BE2C (cell line): ENCODE measurements at places on chromosomes 1 and 21.

- DNase-seq: no peak
These were observed 28.0 kb downstream of the ARHGAP29 start for GRCh38 chr1:94209425-94209824.

GRCh38 chr1:22118291-22118992 lies 24.5 kb downstream of the WNT4 start:
- DNase-seq: no peak

- no peak for DNase-seq
These were observed 72.8 kb upstream of the CD1D start for GRCh38 chr1:158107916-158108315.

GRCh38 chr1:75989121-75989520 lies 56.9 kb upstream of the ASB17 start:
- DNase-seq: no peak

DNA sequence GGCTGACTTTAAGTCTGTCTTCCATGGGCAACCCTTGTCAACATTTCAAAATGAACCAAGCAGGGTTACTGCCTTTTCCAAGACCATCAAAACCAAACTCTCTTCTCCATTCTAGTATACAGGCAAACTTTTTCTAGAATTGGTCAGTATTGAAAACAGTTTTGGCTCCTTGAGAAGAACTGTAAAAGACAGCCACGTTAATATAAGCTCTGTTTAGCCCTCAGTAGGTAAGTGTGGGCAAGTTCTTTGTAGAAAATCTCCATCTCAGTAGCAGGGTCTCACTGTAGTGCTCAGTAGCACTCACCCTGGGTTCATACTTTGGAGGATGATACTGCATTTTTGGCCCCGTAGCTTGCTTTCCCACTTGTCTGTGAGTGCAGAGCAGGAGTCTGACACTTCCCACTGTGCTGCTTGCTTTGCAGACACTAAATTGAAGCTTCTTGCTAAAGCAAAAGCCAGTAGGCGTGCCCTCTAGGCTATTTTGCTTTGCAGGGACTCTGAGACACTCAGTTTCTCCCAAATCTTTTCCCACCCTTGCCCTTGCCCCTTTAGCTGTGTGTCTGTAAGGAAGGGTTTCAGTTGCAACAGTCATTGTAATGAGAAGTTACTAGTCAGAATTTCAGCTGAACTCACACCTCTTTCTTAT lies 34.3 kb upstream of the CACYBP start:
- DNase-seq: no peak

GRCh38 chr1:231600458-231600976 lies 26.1 kb upstream of the DISC1 start:
- no peak for DNase-seq

GRCh38 chr1:41953291-41953690 lies 34.6 kb upstream of the HIVEP3 start:
- DNase-seq: no peak

DNA sequence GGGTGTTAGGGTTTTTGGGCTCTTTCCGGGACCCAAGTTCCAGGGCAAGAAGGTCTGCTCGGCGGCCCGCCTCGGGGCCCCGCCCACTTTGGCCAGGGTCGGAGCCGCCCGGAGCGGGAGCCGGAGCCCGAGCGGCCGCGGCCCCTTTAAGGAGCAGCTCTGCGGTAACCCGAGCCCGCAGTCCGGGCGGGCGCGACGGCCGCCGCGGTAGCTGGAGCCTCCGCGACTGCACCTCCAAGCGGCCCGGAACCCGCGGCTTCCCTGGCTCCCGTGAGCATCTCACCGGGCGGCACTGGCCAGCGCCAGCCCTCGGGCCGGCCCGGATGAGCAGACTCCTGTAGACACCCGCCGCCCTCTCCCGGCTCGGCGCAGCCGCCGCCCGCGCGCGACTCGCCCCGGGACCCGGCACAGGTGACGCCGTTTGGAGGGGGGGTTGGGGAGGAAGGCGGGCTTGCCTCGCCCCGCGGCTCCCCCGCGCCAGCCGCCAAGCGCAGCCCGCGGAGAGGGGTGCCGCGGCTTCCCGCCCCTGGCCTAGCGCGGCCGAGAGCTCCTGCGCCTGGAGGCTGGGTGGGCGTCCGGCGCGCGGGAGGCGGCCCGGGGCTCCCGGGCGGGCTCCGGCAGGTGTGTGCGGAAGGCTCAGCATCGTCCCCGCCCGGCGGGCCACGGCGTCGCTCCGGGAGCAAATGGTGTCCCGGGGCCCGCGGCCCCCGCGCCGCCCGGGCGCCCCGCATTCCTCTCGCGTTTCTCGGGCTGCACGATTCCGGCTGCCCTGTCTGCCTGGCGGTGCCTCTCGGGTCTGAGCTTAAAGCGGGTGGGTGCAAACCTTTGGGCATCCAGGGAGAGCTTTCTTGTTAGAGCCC lies at the start of gene TLCD4:
Gene TLCD4, plus strand, starts transcription at position 149 of the 860 bp plus-strand sequence. CDS start 26,547 bp downstream, outside the sequence.
- DNase-seq: peak; percentile 50

DNA sequence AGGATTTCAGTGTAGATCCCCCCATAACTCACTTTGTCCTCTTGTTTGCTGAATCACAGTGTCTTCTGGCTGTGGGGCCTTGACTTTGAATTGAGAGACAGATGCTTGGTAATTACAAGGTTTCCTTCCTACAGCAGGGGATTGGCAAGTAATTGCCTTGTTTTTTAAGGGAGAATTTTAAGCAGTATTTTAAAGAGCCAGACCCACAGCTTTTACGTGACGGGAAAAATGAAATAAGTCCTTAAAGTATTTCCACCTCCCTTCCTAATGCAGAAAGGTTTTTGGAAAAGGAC lies 41.0 kb downstream of the PGBD5 start:
- no peak for DNase-seq

DNA sequence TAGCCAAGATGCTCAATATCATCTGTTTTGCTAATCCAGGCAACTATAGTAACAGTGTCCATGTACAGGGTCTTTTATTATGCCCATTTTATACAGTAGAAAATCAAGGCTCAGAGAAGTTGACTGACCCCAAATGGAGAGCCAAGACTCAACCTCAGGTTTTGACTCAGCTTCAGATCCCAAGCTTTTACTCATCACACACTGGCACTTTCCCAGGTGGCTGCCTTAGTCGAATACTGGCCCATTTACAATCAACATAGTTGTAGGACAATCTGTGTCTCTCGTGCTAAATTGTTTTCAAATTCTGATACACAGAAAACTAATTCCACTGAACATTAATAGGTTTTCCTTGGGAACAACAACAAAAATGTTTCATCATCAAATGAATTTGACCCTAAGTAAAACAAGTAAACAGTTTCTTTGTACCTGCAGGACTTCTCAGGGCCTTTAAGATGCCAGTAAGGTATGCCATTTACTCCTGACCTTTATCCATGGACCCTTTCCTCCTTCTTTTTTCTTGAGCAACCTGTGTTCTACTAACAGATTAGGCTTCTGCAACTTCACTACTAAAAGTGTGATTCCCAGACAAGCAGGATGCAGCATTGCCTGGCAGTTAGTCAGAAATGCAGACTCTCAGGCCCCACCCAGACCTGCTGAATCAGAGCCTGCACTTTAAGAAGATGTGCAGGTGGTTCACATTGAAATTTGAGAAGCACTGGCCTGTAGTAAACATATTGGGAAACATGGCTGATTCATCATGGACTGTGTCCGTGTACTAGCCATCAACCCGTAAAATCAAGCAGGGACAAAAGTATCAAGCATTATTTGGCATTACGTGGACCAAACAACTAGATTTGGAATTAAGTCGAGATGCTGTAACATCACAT lies 128.8 kb downstream of the RRAGC start:
- no peak for DNase-seq

GRCh38 chr1:235391874-235392273 lies 24.6 kb downstream of the TBCE start:
- no peak for DNase-seq

GRCh38 chr21:45449658-45450422 lies 44.9 kb downstream of the COL18A1 start:
- no peak for DNase-seq

DNA sequence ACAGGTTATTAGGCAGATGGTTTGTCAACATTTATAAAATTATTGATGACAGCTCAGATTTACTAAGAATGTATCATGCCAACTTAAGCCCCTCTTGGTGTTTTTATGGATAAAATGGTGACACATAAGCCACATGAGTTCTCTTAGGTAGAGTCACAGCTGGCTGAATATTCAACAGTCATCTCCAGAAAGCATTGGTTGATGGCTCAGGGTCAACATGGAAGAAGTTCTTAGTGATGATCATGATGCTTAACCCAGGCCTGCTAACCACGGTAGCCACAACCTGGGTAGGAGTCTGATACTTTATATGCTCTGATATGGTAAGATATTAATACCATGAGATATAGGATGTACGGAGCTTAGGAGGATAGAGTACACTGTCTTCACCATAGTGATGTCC lies 46.4 kb upstream of the SIPA1L2 start:
- DNase-seq: no peak

DNA sequence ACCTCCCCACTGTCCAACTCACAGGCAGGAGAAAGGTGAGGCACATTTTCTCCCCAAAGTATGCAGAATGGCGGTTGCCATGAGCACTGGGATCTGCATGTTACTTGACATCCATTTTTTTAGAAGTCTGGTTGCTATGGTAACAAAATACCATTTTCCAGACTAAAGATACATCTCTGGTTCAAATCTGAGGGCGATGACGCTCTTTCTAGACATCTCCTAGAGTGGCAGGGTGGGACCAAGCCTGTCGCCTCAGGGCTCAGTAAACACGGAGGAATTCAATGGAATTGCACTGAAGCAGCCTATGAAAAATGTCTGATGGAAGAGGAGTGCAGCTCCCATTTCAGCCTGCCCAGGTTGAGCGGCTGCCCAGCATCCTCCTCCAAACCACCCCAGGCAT lies 21.5 kb upstream of the FAM43B start:
- DNase-seq: no peak

DNA sequence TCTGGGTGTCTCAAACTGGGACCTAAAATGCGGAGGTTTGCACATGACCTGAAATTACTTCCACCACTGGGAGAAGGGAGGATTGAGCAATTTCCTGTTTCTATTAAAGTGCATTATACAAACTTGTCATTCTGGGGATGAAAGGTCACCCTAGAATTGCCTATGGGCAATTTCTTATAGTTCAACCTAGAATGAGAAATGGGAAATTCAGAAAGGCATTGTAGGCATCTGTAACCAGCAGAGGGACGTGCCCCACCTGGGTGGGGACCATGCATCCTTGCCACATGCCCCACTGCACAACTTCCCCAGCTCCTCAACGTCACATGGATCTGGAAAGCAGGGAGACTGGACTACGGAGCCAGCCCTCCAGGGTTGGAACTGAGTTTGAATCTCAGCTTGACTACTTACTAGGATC lies 47.0 kb downstream of the MRPL39 start:
- no peak for DNase-seq

- no peak for DNase-seq
These were observed 154.0 kb downstream of the LIPI start for GRCh38 chr21:14056771-14057191.

GRCh38 chr1:109906839-109907180 lies 3.8 kb upstream of the CSF1 start:
- DNase-seq: no peak

DNA sequence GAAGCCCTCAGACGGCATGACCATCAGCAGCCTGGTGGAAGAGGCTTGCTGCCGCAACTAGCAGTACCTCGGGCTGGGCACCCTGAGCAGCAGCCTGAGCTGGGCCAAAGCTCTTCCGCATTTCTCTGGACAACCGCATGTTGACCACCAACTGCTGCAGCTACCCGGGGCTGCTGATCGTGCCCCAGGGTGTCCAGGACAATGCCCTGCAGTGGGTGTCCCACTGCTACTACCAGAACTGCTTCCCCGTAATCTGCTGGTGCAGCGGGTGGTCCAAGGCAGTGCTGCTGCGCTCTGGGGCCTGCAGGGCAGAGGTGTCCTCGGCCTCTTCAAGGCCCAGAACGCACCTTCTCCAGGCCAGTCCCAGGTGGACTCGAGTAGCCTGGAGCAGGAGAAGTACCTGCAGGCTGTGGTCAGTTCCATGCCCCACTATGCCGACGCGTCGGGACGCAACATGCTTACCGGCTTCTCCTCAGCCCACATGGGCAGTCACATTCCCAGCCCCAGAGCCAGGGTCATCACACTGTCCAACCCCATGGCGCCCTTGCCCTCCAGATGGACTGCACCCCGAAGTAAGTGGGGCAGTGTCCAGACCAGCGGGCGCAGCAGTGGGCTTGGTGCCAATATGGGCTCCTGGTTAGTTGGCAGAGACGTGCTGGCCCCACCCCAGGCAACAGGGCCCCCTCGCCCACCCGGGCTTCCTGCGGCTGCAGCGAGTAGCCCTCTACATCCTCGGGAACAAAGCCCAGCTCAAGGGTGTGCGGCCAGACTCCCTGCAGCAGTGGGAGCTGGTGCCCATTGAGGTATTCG lies 19.5 kb upstream of the NPPB start:
- no peak for DNase-seq

- DNase-seq: no peak
These were observed 87.6 kb upstream of the WLS start for GRCh38 chr1:68319907-68320306.

DNA sequence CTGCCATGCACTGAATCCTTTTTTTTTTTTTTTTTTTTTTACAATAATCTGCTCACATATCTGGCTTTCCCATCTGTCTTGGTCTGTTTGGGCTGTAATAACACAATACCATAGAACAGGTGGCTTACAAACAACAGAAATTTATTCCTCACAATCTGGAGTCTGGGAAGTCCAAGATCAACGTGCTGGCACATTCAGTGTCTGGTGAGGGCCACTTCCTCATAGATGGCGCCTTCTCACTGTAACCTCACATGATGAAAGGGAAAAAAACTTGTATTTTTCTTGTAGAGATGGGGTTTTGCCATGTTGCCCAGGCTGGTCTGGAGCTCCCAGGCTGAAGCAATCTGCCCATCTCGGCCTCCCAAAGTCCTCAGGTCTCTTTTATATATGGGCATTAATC lies 13.0 kb upstream of the PARP1 start:
- no peak for DNase-seq

DNA sequence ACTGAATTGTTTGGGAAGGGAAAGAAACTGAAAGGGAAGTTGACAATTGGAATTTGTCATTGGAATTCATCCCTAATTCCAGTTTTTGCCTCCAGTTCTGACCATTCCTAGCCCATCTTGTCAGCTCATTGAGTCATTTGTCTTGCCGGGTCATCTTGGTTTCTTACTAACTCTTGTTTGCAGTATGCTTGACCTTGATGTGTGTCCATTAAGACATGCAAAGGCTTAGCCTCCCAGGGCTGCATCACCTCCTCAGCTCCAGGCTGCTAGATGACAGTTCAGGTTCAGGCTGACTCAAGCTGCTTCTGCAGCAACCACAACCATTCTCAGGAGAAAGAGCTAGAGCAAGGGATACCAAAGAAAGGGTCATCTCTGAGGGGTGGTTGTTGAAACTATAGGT lies 151.3 kb upstream of the PTGFR start:
- DNase-seq: no peak

GRCh38 chr1:48107516-48107915 lies 110.3 kb upstream of the TRABD2B start:
- DNase-seq: no peak

- DNase-seq: no peak
These were observed 107.0 kb downstream of the CTH start for GRCh38 chr1:70518106-70518505.

- DNase-seq: no peak
These were observed 17.8 kb upstream of the MRPS6 start for GRCh38 chr21:34055615-34056014.
